ENCODE measurements at places on chromosomes 1 and 21.

DNA sequence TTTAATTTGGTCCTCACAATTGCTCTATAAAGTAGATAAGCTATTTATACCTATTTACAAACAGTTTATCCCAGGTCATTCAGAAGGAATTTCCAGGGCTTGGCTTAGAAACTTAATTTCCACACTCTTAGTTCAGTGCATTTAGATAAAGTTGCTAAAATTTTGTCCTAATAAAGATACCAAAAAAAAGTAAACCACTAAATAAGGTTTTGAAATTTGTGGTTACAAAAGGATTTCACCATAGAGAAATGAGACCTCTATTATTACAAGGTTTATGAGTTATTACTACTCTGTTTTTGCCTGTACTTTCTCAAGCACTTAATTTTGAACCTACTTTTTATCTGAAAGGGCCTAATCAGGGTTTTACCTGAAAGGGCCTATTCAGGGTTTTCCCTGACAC is 22.4 kb downstream of the PTPN22 start:
- no peak for DNase-seq

DNA sequence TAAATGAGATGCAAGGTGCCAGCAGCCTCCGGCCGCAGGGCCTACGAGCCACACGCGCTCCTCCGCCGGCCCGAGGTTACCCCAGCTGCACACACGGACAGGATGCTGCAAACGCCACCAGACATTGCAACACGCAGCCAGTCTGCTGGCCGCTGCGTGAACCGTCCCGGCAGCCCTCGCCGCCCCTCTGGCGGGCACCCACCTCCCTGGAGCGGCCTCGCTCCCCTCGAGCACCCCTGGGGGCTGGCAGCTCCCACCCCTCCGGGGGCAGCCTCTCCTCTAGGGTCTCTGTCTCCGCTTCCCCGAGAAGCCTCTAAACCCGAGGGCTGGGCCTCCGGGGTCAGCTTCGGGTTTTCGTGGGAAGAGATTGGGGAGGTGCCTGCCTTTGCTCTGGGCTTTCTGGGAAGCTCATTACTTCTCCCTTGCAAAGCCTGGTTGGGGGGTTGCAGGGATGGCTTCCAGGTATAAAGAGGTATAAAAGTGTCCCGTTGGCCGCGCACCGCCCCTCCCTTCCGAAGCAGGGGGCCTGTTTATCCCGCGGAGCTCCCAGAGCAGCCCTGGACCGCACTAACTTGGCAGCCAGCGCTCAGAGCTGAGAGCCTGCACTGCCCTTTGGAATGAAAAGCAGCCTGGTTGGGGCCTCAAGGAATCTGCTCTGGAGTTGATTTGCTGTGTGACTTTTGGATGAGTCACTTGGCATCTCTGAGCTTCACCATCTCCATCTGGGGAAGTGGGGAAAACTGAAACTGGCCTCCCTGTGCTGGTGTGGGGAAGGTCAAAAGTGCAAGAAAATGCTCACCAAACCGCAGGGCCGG is 21.8 kb downstream of the DHRS3 start:
- DNase-seq, result no peak

GRCh38 chr1:64175639-64176038 is 27.8 kb upstream of the UBE2U start:
- no peak for DNase-seq

- no peak for DNase-seq
Measured at GRCh38 chr1:248704606-248705005, 2.0 kb upstream of the OR14I1 start.

- no peak for DNase-seq
Measured at GRCh38 chr1:38334930-38335592, 288.5 kb upstream of the POU3F1 start.

DNA sequence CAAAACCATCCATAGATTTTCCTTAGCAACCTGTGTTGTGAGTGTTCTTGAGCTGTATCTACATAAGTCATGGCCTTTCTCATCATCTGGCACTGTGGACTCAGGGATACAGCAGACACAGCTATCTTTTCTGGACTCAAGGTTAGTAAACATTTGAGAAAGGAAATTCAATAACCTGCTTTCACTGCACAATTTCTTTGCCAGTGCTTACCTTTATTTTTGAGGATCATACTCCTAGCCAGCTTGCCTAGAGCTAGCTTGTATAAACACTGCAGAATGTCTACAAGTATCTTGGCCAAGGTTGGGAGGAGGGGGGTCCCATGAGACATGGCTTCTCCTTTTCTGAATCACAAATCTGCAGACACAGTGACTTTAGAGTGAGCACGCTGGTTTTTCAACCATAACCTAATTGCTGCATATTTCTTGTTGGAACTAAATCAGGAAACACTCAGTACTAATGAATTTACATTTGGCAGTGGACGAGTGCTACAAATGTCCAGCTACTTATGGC is 27.2 kb downstream of the ADAMTS5 start:
- DNase-seq, result no peak

GRCh38 chr1:8951231-8951630 is 5.6 kb downstream of the CA6 start:
- no peak for DNase-seq

DNA sequence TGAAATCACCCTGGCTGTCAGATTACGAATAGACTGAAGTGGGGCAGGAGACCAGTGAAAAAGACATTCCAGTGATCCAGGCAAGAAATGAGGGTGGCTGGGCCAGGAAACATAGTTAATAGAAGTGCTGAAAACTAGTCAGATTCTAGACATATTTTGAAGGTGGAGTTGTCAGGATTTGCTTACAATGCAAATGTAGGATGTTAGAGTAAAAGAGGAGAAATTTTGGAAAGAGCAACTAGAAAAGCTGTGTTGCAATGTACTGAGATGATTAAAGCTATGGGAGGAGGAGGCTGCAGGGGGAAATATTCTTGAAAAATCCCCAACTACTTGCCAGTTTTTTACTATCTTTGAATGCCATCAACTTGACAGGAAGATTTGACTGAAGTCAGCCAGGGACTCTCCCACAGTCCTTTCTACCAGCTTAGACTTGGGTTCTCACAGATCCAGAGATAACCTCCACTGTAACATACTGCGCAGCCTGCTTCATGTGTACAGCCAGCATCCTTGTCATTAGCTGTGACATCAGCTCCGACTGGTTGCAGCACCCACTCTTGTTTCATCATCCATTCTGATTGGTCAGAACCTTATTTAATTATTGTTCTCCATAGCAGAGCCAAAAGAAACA is 109.7 kb downstream of the TSEN15 start:
- no peak for DNase-seq

DNA sequence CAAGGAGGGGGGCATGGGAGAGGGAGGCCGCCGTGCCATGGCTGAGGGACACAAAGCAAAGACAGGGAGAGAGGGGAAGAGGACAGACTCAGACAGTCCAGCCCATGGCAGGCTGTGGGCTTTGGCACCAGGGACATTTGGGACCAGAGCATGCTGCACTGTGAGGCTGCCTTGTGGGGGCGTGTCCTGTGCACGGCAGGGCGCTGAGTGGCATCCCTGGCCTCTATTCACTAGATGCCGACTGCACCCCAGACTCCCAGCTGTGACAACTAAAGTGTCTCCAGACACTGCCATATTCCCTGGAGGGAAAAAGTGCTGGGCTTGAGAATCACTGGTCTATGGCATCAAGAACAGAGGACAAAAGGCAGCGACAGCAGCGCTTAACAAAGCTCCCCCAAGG is 18.6 kb upstream of the PRDM15 start:
- DNase-seq, result no peak

- DNase-seq, result no peak
Measured at GRCh38 chr1:111191496-111191895, 8.9 kb downstream of the DENND2D start.

GRCh38 chr1:190688096-190688495 is 210.4 kb upstream of the BRINP3 start:
- DNase-seq, result no peak

GRCh38 chr21:42520628-42521253 is 7.1 kb downstream of the SLC37A1 start:
- DNase-seq, result no peak

DNA sequence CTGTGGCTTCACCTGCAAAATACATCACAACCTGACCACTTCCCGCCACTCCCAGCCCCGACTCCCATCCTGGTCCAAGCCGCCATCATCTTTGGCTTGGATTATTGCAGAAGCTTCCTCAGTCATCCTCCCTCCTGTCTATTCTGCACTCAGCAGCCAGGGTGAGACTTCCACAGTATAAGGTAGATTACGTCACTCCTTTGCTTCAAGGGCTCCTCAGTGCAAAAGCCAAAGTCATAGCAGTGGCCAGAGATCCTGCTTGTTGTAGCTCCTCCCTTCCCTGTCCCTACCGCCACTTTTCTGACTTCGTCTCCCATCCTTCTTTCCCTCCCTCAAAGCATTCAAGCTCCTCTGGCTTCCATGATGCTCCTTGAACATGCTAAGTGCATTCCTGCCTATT is 152.8 kb downstream of the GRIK3 start:
- DNase-seq, result no peak

GRCh38 chr1:87356591-87356990 is 27.9 kb downstream of the LMO4 start:
- DNase-seq, result no peak

DNA sequence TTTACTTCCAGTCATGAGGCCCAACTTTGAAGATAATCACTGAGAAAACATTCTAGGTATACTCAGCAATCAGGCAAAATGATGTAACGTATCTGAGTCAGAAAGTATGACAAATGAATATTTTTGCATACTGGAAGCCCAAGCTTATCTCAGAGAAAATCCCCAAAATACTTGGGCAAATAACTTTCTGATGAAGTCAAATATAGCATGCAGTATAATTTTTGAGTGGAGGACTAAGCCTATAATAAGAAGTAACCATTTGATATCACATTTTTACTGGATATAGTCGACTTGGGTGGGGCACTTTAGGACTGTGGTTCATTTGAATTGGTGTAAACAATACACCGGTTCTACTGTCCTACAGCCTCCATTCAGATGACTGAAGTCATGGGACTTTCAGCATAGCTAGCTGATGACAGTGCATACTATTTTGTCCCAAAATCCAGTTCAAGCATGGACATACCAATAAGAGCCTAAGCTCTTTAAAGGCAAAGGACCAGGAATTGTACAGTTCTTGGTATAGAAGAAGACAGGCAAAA is 2.3 kb upstream of the GADD45A start:
- DNase-seq, result peak; percentile 50

Measured in hematopoietic multipotent progenitor cell treated with erythropoietin and hydrocortisone succinate and interleukin-3 and kit ligand, for 15 days (in vitro differentiated cells).